Kidney epithelial cell (primary cell): ENCODE measurements at places on chromosomes 12 and 14.

DNA sequence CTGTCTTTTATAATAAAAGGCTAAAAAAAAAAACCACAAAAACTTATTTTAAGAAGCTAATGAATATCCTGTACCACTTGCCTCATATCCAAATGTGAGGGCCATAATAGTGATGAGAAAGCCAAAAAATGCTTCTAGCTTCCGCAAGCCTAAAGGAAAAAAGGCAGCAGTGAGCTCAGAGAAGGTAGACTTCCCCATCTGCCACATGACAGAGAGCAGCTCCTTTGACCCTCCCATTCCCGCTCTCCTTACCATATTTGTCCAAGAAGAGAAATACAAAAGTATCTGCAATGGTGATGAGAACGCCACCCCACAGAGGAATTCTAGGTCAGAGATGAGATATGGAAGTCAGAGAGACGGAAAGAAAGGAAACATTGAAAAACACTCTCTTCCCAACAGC lies 27.1 kb downstream of the SLC11A2 start:
- no peak for DNase-seq

DNA sequence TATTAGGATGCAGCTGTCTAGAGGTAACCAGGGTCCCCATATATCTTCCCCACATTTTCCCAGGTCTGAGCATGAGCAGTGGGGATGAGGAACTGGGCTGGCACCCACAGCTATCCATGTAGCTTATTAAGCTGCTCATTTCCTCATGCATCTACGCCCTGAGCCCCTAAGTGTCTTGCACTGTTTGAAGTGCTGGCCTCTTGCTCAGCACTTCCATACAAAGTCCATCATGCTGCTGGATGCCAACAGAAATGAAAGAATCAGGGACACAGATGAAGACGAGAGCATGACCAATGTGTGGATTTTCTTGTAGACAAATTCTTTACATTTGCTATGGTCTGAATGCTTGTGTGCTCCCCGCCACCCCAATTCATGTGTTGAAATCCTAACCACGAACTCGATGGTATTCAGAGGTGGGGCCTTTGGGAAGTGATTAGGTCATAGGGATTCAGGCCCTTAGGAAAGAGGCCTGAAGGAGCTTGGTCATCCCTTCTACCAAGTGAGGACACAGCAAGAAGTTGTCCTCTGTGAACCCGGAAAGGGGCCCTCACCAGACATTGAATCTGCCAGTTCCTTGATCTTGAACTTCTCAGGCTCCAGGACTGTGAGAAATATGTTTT lies 54.5 kb downstream of the C12orf75 start:
- DNase-seq, result no peak

GRCh38 chr14:100190126-100190525 lies 30.7 kb upstream of the DEGS2 start:
- no peak for DNase-seq

DNA sequence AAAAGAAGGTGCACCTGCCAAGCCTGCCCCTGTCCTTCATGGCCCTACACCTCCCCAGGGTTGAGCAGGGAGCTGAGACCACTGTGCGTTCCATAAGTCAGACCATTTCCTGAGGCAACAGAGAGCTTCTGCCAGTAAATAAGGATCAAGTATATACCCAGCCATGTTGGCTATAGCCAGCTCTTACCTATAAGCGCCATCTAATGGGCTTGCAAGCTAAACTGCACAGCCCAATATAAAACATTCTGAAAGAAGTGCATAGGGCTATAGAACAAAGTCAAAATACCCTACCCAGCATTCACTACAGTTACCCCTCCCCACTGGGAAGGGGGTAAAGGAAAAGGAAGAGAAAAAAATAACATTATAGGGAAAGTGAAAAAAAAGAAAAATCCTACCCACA lies 59.3 kb upstream of the SCAF11 start:
- no peak for DNase-seq
